ENCODE measurements at places on chromosomes 7 and 10. TPM values are rescaled to one million over a fixed set of nuclear protein-coding genes. Genes with fewer than 3 reads are reported as not detected.

DNA sequence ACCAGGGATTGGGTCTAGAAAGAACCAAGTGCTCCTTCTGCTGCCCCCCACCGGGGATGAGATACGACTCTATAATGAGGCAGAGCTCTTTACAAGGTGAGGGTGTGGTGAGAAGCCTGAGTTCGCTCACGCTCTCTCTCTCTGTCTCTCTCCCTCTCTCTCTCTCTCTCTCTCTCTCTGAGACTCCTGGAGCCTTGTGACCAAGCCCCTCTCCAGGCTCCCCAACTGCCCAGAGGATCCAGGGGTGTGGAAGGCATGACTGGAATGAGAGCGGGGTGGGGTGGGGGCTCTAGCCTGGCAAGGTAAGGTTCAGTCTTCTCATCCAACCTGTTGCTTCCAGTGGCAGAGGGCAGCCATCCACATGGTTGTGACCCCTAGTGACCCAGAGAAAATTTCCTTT, 3.1 kb upstream of the PTF1A start:
- no peak for DNase-seq

- no peak for DNase-seq
These were observed 149.9 kb downstream of the CPED1 start for GRCh38 chr7:121138262-121138933.

DNA sequence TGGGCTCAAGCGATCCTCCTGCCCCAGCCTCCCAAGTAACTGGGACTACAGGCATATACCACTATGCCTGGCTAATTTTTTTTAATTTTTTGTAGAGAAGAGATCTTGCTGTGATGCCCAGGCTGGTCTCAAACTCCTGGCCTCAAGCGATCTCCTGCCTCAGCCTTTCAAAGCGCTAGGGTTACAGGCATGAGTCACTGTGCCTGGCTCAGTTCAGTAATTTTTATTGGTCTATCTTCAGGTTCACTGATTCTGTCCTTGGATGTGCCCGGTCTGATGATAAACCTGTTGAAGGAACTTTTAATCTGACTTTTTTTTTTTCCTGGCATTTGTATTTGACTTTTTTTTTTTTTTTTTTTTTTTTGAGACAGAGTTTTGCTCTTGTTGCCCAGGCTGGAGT, 40.1 kb upstream of the STRIP2 start:
- peak; percentile 62 for DNase-seq

GRCh38 chr10:20776384-20777118, 120.6 kb downstream of the NEBL start:
- DNase-seq: no peak

DNA sequence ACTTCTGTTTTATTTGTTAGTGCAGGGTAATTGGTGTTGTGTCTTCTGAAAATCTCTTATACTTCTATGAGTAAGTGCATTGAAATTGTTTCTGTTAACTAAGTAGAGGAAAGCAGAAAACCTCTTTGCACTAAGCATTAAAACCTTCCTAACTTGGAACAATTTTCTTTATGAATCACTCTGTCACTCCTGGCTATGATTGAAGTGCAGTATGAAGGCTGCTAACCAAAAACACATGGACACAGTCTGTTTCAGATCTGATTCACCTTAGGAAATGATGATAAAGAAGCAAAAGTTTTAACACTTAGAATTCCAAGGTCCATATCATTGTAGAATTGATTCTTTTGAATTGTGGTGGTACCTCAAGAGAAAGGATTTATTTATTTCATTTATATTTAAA, 41.9 kb downstream of the MET start:
- DNase-seq: no peak

The CALCR gene
- total RNA-seq: 0.14 TPM

The TDRD1 gene
- total RNA-seq: not detected

GRCh38 chr7:66557214-66558200, 71.2 kb upstream of the KCTD7 start:
- DNase-seq: peak; percentile 34

- DNase-seq: no peak
These were observed 805 bp upstream of the WDFY4 start for GRCh38 chr10:48683868-48684267.

GRCh38 chr7:97013134-97013844, 7.9 kb downstream of the DLX6 start:
- no peak for DNase-seq

DNA sequence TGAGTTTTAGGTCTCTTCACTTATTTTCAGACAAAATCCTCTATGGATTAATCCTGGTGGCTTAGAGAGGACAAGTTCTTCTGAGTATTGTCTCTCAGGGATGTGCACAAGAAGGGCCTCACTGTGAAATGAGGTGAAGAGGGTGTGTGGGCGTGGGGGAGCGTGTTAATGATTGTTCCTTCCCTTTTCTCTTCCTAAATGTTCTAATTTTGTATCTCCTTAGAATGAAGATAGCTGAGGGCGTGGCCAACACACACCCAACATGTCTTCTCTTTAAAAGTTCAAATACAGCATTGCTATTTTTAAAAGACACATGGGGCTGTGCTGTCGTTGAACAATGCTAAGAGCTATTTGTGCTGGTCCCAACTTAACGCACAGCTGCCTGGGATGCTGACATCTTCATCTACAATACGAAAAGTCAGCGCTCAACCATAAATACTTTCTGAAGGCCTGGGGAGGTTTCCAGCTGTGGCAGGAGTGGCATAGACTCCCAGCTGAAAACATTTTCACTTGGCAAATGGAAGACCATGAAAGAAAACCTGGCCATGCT, 135.9 kb downstream of the JCAD start:
- DNase-seq: no peak

DNA sequence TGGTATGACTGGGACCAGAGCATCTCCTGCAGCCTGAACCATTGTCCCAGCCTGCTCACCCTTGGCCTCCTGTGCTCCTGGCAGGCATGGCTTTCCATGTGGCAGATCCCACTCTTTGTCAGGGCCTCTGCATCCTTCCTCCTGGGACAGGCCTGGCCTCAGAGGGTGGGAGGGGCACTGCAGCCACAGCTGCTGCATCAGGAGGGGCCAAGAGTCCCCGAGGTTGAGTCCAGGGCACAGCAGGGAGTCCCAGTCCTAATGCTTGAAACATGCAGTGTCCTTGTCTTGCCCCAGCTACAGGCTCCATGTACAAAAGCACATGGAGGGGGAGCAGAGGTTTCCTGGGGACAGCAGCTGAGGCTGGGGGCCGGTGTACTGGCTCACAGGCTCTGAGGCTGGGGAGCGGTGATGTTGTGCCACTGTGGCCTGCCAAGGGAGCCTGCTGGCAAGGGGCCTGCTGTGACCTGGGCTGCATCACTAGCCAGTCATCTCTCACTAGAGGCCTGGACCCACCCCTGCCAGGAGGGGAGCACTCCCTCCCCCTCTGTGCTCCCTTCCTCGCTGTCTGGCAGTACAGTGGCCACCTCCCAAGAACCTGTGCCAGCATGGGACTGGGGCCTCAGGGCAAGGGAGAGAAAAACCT, 144.8 kb downstream of the ZNF248 start:
- DNase-seq: no peak

The CALML5 gene
- not detected for total RNA-seq

DNA sequence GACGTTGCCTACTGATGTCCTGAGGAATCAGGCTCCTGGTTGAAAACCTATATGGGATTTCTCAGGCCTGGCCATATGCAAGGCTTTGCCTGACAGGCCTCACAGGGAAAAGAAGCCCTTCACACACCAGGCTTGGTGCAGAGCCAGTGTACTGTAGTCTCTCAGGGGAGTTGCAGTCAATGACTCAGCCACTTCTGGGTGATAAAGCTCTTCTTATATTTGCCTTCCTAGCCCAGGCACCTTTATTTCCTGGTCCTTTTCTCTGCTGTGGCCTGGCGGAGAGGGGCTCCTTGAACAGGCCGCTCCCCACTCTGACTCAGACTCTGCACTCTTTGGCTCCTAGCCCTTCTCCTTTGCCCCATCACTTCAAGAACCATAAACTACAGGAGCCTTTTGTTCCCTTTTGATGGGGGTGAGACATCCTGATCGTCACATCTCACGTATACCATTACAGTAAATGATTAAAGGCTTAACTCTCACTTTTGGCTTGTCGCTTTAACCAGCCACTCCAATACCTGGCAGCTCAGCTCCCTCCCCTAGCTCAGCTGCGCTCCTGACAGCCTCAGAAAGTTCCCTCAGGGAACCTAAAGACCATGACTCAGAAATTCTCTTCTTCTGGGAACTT, 33.5 kb downstream of the DPY19L1 start:
- peak; percentile 99 for DNase-seq

DNA sequence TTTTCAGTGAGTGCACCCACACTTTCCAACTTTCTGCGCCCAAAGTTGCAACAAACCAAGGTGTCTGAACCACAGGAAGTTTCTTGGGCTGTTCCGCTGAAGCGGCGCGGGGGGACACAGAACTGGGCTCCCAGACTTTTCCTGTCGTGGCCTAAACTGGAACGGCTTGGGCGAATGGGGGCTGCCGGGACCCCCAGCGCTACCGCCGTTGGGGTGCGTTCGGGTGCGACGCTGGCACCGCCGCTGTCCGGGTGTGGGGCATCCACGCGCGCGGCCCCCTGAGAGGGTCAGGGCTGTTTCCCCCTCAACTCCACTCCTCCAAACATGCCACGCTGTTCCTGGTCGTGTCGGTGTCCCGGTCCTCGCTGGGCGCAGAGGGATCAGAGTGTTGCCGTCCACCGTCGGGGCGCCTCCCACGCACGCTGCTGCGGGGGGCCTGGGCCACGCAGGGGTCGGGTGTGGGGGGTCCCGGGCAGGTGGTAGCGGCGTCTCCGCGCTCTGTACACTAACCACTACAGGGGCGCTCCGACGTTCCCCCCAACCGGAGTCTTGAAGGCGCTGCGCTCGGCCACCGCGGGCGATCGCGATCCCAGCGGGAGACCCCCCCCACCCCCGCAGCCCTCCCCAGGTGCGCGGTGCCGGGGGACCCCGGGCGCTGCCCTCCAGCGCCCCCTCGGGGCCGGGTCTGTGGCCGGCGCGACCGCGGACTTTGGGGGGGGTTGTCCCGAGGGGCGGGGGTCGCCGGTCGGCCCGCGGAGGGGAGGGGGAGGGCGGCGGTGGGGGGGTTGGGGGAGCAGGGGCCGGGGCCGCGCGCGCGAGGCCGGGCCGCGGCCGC, 2.2 kb upstream of the CUX1 start:
- DNase-seq: peak; percentile 56

DNA sequence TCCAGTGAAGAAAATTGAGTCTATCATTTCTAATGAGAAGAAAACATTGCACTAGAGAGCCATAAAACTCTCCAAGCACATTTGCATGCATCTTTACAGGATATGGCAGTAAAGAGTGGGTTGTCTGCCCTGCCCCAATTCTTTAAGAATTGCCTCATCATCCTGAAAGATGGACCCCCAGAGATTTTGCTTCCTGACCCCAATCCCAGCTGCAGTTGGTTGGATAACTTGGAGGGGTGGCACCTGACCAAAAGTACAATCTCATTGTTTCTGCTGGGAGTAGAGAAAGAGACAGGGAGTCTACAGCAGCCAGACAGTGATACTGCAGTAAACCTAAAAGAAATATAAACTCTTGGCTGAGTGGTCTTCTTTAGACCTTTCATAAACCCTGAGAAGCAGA, 49.1 kb upstream of the ADCY1 start:
- no peak for DNase-seq

DNA sequence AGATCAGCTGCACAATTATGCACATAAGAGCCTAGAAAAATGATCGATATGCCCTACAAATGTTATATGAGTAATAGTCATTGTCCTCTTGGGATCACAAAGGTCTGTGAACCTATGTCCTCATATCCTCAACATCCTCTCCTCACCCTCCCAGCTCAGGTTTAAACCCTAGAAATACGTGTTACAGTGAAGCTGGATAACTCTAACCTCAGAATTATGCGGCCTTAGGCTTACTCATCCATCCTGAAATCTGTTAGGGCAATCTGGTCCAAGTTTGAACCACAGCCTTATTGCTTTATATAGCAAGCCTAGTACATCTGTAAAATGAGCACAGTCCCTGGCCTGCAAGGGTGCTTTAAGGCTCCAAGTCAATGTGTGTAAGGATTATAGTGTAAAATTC, 84.2 kb upstream of the FRMD4A start:
- DNase-seq: no peak

- peak; percentile 41 for DNase-seq
These were observed 34.3 kb downstream of the SRPK2 start for GRCh38 chr7:105354383-105354782.

GRCh38 chr10:8576911-8577310, 522.4 kb downstream of the GATA3 start:
- peak; percentile 72 for DNase-seq

The ITIH2 gene
- not detected for total RNA-seq

DNA sequence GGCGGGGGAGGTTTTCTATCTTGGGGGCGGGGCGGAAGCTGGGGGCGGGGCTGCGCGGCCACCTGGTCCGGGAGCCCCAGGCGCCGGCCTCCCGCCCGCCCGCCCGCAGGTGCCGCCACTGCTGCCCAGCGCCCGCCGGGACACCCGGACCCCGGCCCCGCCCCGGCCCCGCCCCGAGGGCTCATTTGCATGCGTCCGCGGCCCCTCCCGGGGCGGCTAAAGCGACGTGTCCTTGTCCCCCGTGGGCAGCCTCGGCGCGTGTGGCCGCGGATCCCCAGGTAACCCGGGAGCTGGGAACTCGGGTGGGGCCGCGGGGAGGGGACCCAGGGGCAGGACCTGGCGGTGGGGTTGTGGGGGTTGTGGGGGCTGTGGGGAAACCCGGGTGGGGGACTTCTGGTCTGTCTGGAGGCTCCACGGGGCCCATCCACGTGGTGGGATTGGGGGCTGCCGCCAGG, at the start of gene BHLHA15:
TSS of gene BHLHA15 (plus strand) at position 219 of the 455 bp plus-strand sequence. CDS start 871 bp downstream, outside the sequence.
- no peak for DNase-seq

DNA sequence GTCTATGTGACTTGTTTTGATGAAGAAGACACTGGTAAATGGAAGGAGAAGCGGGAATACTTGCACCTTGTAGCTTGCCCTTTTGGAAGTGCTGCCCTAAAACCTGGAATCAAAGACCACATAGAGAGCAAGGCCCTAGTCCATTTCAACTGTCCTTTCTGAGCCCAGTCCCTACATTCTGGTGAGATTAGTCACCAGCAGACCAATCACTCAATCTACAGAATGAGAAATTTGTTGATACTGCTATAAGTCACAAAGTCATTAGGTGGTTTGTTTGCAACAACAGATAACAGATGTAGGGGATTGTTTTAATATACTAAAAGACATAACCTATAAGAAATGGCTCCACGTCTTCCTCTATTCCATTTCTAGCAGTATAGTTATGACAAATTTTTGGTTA, 33.6 kb downstream of the WASL start:
- DNase-seq: no peak

The HOXA11 gene
- total RNA-seq: not detected

The NOLC1 gene
- 74.0 TPM for total RNA-seq

- DNase-seq: no peak
These were observed 68.0 kb upstream of the PCDH15 start for GRCh38 chr10:54869022-54869421.

The CD36 gene
- not detected for total RNA-seq

- DNase-seq: no peak
These were observed 841.3 kb upstream of the ZWINT start for GRCh38 chr10:57202356-57202755.

The CDH23 gene
- not detected for total RNA-seq

DNA sequence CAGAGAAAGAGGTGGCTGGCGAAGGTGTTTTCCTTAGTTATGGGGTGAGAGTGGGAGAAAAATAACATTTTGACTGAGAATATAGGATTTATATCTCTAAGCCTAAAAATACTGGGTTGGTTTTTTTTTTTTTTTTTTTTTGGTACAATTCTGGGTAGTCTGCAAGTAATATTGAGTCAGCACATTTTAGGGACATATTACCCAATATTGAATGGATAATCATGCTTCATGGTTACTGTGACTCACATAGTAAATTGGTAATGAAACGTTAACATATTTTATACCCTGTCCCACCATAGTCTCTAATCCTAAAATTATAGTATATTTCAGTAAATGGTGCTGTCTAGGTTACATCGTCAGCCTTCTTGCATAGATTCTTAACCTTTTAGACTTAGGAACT, 91.4 kb downstream of the TPST1 start:
- DNase-seq: no peak

GRCh38 chr7:157028199-157028903, 17.9 kb upstream of the MNX1 start:
- no peak for DNase-seq

Measured in Caki2 (cell line).